Naive thymus-derived CD4-positive, alpha-beta T cell (primary cell): ENCODE measurements at places on chromosomes 16 and 17. TPM values are rescaled to one million over a fixed set of nuclear protein-coding genes. Genes with fewer than 3 reads are reported as not detected.

ZNF469 gene
- 1.1 TPM for total RNA-seq

DNA sequence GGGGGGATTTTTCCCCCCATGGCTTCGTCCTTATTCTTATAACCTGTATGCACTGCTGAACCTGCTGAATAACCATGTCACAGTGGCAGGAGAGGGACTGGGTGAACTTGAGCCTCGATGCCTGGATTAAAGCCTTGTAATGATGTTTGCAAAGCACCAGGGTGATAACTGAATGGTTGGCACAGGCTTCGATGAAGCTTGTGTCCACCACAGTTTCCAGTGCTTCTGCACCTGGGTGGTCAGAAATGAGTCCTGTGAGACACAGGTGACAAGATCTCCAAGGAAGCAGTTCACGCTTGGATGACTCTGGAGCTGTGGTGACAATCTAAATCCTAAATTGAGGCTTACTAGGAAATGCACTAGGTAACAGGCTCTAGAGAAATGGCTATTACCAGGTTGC, 729.3 kb downstream of the MAF start:
- no peak overlapping the region for H3K27ac ChIP-seq
- H3K27me3 ChIP-seq = no peaks in the 10 kb centered on the region
- no peak for DNase-seq
- H3K4me1 ChIP-seq = no peaks in the 10 kb centered on the region
- H3K36me3 ChIP-seq = no peaks in the 10 kb centered on the region

- no peak overlapping the region for H3K4me3 ChIP-seq
- H3K36me3 ChIP-seq = no peaks in the 10 kb centered on the region
- DNase-seq = no peak
- no peaks in the 10 kb centered on the region for H3K27me3 ChIP-seq
- H3K27ac ChIP-seq = no peak overlapping the region
These were observed 17.1 kb downstream of the HLF start for GRCh38 chr17:55281649-55282378.

GRCh38 chr16:23225634-23226033, 43.1 kb downstream of the SCNN1G start:
- no peaks in the 10 kb centered on the region for H3K36me3 ChIP-seq
- H3K27me3 ChIP-seq = no peaks in the 10 kb centered on the region
- no peak overlapping the region for H3K27ac ChIP-seq
- no peak for DNase-seq
